H4 (cell line): ENCODE measurements at places on chromosomes 2 and 18.

GRCh38 chr18:10454681-10455557, 484 bp downstream of the APCDD1 start:
- DNase-seq = no peak

GRCh38 chr2:232327105-232328031, 51.2 kb upstream of the ALPP start:
- peak; percentile 42 for DNase-seq

DNA sequence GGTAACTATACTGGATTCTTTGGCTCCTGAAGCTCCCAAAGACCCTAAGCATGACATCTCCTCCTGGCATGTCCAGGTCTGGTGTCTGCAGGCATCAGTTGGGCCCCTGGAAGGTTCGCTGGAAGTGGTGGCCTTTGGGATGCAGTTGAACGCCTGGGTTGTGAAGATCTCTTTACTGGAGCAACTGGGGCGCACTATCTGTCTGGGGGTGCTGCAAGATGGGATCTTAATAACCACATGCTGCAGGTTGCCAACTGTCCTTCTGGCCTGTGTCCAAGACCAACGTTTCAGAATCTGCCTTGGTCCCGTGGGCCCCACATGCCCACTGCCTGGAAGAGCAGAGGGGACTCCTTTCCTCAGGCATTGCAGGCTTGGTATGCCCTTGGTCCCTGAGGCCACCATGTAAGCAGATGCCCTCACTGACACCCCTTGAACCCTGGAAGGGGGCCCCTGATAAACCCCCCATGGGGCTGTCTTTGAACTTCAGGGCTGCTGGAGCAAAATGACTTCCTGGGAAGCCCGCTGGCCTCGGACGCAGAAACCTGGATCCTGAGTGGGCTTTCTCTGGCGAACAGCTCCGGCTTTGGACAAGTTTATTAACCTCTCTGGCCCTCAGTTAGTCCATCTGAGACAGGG, 101.9 kb downstream of the TWIST2 start:
- no peak for DNase-seq

GRCh38 chr2:26988058-26988860, 17.8 kb downstream of the MAPRE3 start:
- no peak for DNase-seq

- peak; percentile 79 for DNase-seq
These were observed 779 bp upstream of the LYPD6 start for GRCh38 chr2:149329489-149330126.

DNA sequence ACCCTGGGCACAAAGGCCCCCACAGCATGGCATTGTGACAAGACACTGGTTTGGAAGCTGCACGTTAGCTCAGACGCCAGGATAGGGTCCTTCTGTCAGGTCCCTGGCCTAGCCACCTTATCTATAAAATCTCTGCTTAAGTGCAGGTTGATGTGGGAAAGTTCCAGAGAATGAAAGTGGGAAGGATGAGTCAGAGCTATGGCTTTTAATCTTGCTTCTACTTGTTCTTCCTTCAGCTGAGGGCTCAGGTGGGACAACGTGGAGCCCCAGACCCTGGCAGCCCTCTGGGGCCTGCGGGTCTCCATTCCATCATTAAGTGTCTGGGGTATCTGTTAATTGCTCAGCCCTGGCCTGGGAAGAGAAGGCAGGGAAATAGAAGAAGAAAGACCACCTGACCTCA, 64.5 kb downstream of the CELF4 start:
- DNase-seq = no peak

- no peak for DNase-seq
These were observed 255.8 kb downstream of the ERBB4 start for GRCh38 chr2:212282671-212283261.

DNA sequence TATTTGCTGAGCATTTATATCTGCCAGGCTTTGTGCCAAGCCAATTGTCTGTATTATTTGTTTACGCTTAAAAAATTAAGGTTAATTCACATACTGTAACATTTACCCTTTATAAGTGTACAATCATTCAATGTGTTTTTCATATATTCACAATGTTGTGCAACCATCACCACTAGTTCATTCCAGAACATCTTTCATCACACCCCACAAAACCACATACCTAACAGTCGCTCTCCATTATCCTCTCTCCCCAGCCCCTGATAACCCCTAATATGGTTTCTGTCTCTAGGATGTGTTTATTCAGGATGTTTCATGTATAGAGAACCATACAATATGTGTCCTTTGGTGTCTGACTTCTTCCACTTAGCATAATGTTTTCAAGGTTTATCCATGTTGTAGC, 234.1 kb downstream of the INSIG2 start:
- no peak for DNase-seq

DNA sequence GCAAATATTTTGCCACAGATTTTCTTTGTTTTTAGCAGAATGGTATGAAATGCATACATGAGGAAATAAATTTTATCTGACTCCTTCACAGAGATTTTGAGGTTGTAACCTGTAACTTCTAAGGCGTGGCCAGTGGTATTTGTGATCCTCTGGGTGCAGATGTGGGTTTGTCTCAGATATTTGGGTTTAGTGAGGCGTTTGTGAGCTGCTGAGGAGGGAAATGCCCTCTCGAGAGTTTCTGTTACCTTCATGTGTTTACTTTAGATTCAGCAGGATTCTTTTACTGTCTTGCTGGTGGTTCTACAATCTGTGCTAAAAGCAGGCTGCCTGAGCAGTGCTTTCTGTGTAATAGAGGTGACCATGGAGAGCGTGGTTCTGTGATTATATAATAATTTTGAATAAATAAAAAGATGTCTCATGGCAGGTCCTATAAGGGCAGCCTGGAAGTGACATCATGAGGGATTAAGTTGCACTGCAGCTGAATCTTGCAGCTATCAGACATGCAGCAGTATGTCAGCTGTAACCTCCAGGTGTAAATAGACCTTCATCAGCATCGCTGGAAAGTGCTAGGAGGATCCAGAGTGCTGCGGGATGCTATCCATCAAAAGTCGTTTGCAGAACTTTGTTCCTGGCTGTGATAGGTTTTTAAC, 34.1 kb downstream of the TANC1 start:
- no peak for DNase-seq

- DNase-seq = no peak
These were observed 118.2 kb upstream of the RND3 start for GRCh38 chr2:150605664-150606063.

- DNase-seq = no peak
These were observed 1.1 kb upstream of the SCN9A start for GRCh38 chr2:166376873-166377272.

GRCh38 chr2:101386599-101387150, 628 bp downstream of the CREG2 start:
- DNase-seq = no peak

DNA sequence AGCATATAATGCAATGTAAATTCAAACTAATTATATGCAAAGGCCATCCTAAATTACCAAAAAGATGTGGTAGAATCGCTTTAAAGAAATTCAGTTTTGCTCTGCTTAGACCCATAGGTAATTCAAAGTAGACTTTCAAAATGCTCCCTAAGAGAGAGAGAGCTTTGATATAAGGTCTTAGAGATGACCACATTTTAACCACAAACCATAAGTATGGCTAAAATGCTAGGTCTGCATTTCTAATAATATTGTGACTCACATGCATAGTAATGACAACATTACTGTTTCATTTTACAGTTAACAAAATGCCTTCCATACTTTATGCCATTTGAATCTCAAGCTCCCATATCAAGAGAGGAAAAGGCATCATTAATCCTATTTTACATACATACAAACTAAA, 144.5 kb downstream of the RAD51AP2 start:
- no peak for DNase-seq

GRCh38 chr2:224104668-224105386, 65.7 kb upstream of the SERPINE2 start:
- no peak for DNase-seq

DNA sequence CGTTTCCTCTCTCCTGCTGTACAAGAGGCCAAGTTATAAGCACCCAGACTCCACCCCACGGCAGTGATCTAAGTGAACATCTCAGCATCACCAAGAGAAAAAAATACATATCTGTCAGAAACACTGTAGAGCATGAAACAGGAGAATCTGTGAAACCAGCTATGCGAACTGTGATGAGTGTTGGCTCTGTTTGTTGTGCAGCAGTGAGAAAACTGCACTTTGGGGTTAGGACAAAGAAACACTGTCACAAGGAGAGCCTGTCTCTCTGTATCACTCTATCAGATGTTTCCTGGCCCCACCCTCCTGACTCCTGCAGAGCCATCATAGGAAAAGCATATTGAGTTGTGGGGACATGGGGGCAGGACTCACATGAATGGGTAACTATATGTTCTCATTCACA, 87.1 kb downstream of the LAMA3 start:
- no peak for DNase-seq

- DNase-seq = no peak
These were observed 24.4 kb downstream of the PSD4 start for GRCh38 chr2:113198048-113198789.

- DNase-seq = no peak
These were observed 233.4 kb downstream of the NDUFA10 start for GRCh38 chr2:239791526-239792404.

- DNase-seq = peak; percentile 65
These were observed 4.6 kb downstream of the TGIF1 start for GRCh38 chr18:3454365-3455089.

GRCh38 chr2:20145497-20146193, 79.3 kb downstream of the SDC1 start:
- DNase-seq = no peak

DNA sequence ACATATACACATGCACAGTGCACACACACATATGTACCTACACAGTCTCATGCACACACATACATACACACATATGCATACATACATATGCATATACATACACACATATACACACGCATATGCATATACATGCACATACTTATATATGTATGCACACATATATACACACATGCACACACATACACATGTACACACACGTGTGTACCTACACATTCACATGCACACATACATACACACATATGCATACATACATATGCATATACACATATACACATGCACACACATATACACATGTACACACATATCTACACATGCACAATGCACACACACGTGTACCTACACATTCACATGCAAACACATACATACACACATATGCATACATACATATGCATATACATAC, 100.3 kb upstream of the TWIST2 start:
- DNase-seq = no peak

DNA sequence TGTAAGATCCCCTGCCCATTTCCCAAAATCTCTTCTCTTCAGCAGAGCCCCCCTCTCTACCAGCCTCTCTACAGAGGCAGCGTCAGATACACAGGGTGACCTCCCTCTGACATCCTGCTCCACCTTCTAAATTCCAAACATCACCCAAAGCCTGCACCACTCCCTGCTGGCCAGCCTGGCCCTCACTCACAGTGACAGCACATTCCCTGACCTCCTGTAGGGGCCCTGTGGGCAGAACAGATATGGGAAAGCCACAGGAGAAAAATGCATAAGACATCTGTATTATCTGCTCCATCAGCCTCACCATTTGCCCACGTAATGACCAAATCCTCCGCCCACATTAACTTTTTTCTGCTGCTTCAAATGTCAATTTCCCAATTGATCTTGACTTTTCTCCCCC, 40.6 kb downstream of the TRABD2A start:
- no peak for DNase-seq

GRCh38 chr18:45336448-45336847, 278.8 kb upstream of the SLC14A2 start:
- DNase-seq = no peak

DNA sequence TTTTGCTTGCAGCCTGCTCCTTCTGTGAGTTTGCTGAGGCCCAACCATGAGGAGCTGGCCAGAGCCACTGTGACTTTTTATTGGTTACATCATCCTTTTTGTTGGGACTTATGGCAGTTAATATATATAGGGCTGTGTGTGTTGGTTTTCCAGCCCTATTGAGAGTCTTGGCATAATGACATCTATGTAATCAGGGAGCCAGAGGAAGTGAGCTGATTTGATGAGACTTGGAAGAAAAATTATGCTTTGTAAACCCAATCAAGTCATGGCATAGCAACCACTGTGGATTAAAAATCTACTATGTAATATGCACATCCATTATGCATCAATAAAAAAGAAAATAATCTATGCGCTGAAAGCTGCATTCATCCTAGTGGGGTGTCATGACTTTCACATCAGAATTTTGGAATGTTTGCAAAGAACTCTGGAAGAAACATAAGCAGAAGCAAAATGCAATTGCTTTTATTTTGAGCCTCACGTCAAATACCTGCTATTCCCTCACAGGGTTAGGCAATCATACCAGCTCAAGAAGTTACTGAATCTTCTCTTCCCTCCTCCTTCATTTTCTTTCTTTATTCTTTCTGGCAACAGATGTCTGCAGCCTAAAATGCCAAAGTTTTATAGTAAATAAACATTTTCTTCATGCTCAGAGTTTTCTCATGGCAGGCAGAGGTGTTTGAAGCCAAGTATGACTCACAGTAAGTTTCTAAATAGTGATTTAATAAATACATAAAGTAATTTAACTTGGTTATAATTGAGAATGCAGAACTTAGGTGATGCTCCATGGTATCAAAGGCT, 308.5 kb downstream of the KCNS3 start:
- DNase-seq = no peak

DNA sequence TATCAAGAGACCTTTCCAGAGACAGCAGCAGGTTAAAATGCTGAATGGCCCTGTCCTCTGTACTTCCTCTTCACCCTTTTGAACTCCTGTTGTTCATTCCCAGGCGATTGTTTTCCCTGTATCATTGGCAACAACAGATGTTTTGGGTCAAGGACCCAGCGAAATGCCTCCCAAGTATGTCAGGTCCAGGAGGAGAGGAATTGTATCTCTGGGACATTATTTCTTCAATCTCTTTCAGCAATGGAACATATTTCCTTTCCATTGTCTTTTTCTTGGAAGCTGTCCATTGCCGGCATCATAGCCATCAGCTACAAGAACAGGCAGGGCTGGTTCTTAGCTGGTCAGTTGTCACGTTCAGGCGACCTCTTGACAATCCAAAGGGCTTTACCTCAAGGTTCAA, 76.2 kb downstream of the NRP2 start:
- DNase-seq = no peak

- no peak for DNase-seq
These were observed 52.0 kb downstream of the FHOD3 start for GRCh38 chr18:36349552-36349951.

GRCh38 chr2:2692599-2693389, 361.7 kb upstream of the MYT1L start:
- no peak for DNase-seq

DNA sequence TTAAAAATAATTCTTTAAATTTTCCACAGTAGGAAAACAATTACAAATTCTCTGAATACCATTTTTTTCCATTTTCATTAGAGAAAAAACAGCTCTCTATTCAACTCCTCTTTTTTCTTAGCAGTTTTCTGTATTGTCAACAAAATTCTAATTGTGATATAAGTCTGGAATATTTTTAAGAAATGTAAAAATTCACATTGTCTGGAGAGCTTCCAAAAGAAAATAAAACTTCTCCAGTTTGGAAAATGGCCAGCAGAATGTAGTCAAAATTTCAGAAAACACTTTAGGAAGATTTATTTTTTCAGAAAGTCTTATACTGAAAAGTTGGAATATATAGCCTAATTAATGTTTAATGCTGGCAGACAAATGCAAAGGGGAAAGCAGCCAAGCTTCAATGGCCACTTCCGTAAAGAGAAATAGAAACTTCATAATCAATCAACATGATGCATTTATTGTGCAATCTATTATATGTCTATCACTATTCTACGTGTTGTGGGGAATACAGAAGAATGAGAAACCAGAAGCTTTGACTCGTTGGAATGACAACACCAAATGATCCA, 733.2 kb upstream of the PKDCC start:
- DNase-seq = no peak

- peak; percentile 39 for DNase-seq
These were observed 7.0 kb downstream of the SPEG start for GRCh38 chr2:219441451-219442255.

GRCh38 chr2:132448771-132449170, 32.2 kb downstream of the GPR39 start:
- no peak for DNase-seq

- DNase-seq = peak; percentile 42
These were observed 660.1 kb upstream of the SLC8A1 start for GRCh38 chr2:41111836-41112627.
